ENCODE measurements at places on chromosomes 7 and 10. TPM values are rescaled to one million over a fixed set of nuclear protein-coding genes. Genes with fewer than 3 reads are reported as not detected.

The TRPV5 gene
- total RNA-seq, result not detected

The CRHR2 gene
- total RNA-seq, result 0.07 TPM

The CPN1 gene
- not detected for total RNA-seq

The ACTL6B gene
- not detected for total RNA-seq

The MNX1 gene
- total RNA-seq, result not detected

The MYL7 gene
- total RNA-seq, result not detected

- peak overlapping the region; percentile 22 for H3K4me3 ChIP-seq
- no peaks in the 10 kb centered on the region for H3K36me3 ChIP-seq
- peak; percentile 28 for DNase-seq
- no peak overlapping the region for H3K27ac ChIP-seq
Measured at GRCh38 chr7:156616269-156617202, 24.0 kb upstream of the RNF32 start.

- H3K36me3 ChIP-seq, result peaks cover 75% of the 10 kb centered on the region
- no peak overlapping the region for H3K4me3 ChIP-seq
- H3K4me1 ChIP-seq, result peaks cover 84% of the 10 kb centered on the region
- H3K27ac ChIP-seq, result peak overlapping the region; percentile 79
- DNase-seq, result no peak
Measured at GRCh38 chr10:62000726-62001125, 99.2 kb downstream of the ARID5B start.

- H3K4me1 ChIP-seq, result peaks cover 45% of the 10 kb centered on the region
- peak overlapping the region; percentile 96 for H3K27ac ChIP-seq
- peak overlapping the region; percentile 91 for H3K4me3 ChIP-seq
- no peaks in the 10 kb centered on the region for H3K27me3 ChIP-seq
- H3K36me3 ChIP-seq, result peaks cover 12% of the 10 kb centered on the region
Measured at GRCh38 chr10:14953424-14954000, 384 bp downstream of the DCLRE1C start.

DNA sequence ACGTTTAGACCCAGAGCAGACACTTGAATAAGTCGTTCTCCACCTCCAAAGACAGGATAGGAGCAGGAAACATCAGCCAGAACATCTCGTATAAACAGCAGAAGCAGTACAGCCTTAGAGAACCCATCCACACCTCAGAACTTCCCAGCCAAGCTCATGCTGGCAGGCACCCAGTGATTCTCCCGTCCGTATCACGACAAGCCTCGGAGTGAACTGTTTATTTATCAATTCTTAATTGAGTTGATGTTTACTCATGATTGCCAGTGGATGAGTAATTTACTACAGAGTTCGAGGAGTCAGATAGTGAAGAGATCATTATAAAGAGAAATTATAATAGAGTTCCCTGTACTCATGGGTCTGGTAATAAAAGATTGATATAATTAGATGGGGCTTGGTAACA, 811.5 kb downstream of the LRMDA start:
- DNase-seq, result no peak
- no peaks in the 10 kb centered on the region for H3K36me3 ChIP-seq
- H3K27me3 ChIP-seq, result no peaks in the 10 kb centered on the region
- H3K27ac ChIP-seq, result no peak overlapping the region
- H3K4me3 ChIP-seq, result no peak overlapping the region

- no peaks in the 10 kb centered on the region for H3K4me1 ChIP-seq
- no peak overlapping the region for H3K27ac ChIP-seq
- no peak overlapping the region for H3K4me3 ChIP-seq
- H3K27me3 ChIP-seq, result no peaks in the 10 kb centered on the region
- no peak for DNase-seq
Measured at GRCh38 chr10:56068473-56069263, 292.4 kb downstream of the ZWINT start.

- no peak overlapping the region for H3K27ac ChIP-seq
- DNase-seq, result no peak
- no peaks in the 10 kb centered on the region for H3K27me3 ChIP-seq
- peaks cover 3% of the 10 kb centered on the region for H3K4me1 ChIP-seq
- no peaks in the 10 kb centered on the region for H3K36me3 ChIP-seq
Measured at GRCh38 chr7:50652400-50653125, 87.4 kb upstream of the DDC start.

DNA sequence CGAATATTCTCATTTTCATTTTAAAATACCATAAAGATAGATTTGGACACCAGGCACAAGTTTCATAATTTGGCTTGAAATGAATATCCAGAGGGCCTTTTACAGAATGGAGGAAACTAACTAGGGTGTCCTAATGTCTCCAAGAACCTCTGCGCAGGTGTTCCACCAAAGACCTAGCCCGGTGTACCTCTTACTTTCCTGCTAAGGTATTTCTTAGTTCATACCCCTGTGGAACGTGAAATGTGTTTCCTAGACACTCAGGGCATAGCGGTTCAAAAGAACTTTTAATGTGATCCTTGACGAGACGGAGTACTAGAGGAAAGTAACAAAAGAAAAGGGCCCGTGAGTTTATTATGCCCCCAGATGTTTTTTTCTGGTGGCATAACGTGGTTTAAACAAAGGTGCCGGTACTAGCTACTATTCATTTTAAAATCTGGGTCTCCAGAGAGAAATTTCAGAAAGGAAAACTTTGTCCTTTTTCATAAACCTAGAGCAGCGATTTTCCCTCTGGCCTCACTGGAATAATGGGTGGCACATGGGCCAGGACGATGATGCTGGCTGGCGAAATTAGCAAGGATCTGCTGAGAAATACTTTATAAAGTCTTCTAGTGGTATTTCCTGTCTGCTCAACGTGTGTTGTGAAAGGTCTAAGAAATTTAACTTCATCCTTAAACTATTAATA, 1.4 kb downstream of the APBB1IP start:
- DNase-seq, result no peak
- peak overlapping the region; percentile 93 for H3K4me3 ChIP-seq
- peaks cover 12% of the 10 kb centered on the region for H3K36me3 ChIP-seq
- H3K4me1 ChIP-seq, result peaks cover 63% of the 10 kb centered on the region
- H3K27ac ChIP-seq, result peak overlapping the region; percentile 92

DNA sequence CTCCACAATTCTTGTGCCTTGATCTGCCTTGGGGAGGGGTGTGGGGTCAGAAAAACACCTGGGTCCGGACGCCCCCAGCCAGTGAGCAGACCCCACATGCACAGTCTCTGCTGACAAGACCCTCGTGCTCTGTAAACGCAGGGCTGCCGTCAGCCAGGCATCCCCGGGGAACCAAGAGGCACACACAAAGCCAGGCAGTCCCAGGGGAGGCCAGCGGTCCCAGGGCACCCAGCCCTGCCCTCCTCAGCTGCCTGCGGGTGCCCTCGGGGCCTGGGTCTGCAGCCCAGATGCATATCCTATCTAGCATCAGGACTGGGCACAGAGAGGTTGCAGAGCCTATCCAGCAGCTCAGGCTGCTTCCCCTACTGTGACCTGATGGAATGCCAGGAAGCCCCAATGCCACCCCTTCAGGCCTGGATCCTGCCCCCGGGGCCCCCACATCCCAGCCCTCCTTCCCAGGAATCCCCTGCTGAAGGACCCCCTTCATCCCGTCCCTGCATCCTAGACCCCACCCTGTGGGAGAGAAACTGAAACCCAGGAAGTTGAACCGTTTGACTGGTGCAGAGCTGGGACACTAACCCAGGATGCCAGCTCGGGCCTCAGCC, 92.4 kb downstream of the MICALL2 start:
- no peak overlapping the region for H3K4me3 ChIP-seq
- DNase-seq, result no peak
- H3K27ac ChIP-seq, result no peak overlapping the region

DNA sequence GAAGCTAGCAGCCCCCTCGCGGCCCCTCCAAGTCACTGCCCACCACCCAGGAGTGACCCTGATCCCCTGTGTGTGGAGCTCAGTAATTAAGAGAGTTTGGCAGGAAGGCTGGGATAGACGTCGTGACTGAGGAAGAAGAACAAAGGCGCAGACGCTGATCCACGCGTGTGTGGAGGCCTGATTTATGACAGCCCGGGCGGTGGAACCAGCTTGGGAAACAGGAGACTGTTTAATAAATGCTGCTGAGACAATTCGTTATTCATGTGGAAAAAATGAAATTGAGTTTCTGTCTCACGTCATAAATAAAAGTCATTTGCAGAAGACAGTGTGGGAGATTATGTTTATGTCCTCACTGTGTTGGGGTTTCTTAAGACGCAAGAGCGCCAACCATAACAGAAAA, 130.8 kb downstream of the ELFN1 start:
- DNase-seq, result no peak
- H3K4me3 ChIP-seq, result no peak overlapping the region
- no peak overlapping the region for H3K27ac ChIP-seq
- H3K4me1 ChIP-seq, result no peaks in the 10 kb centered on the region
- peaks cover 4% of the 10 kb centered on the region for H3K27me3 ChIP-seq

GRCh38 chr7:77473229-77474005, 57.3 kb upstream of the GSAP start:
- no peaks in the 10 kb centered on the region for H3K4me1 ChIP-seq
- H3K27ac ChIP-seq, result no peak overlapping the region
- H3K4me3 ChIP-seq, result no peak overlapping the region
- DNase-seq, result no peak

GRCh38 chr10:59006511-59007306, 169.7 kb upstream of the PHYHIPL start:
- H3K36me3 ChIP-seq, result no peaks in the 10 kb centered on the region
- no peaks in the 10 kb centered on the region for H3K27me3 ChIP-seq
- H3K4me1 ChIP-seq, result no peaks in the 10 kb centered on the region
- H3K27ac ChIP-seq, result no peak overlapping the region
- no peak for DNase-seq
- H3K4me3 ChIP-seq, result no peak overlapping the region

GRCh38 chr10:60944058-60944909, at the start of gene RHOBTB1:
Gene RHOBTB1 (minus strand): TSS chr10:60944185. CDS start chr10:60911542, 32,643 bp downstream.
- H3K27me3 ChIP-seq, result peaks cover 55% of the 10 kb centered on the region
- H3K4me1 ChIP-seq, result peaks cover 11% of the 10 kb centered on the region
- no peak within 1 kb of the TSS for H3K27ac ChIP-seq
- H3K36me3 ChIP-seq, result no peaks in the 10 kb centered on the region
- DNase-seq, result peak; percentile 28
- H3K4me3 ChIP-seq, result peak within 1 kb of the TSS; percentile 59

- H3K27me3 ChIP-seq, result no peaks in the 10 kb centered on the region
- no peaks in the 10 kb centered on the region for H3K36me3 ChIP-seq
- no peak overlapping the region for H3K4me3 ChIP-seq
- peak; percentile 79 for DNase-seq
- peak overlapping the region; percentile 86 for H3K27ac ChIP-seq
Measured at GRCh38 chr10:102633287-102633686, 11.0 kb upstream of the TRIM8 start.

GRCh38 chr10:34808801-34809745, 6.0 kb downstream of the PARD3 start:
- peaks cover 46% of the 10 kb centered on the region for H3K27me3 ChIP-seq
- DNase-seq, result no peak
- H3K27ac ChIP-seq, result no peak overlapping the region
- peaks cover 12% of the 10 kb centered on the region for H3K4me1 ChIP-seq
- H3K36me3 ChIP-seq, result no peaks in the 10 kb centered on the region
- no peak overlapping the region for H3K4me3 ChIP-seq

GRCh38 chr7:158596309-158596708, 8.7 kb upstream of the PTPRN2 start:
- H3K4me1 ChIP-seq, result peaks cover 2% of the 10 kb centered on the region
- no peaks in the 10 kb centered on the region for H3K27me3 ChIP-seq
- no peaks in the 10 kb centered on the region for H3K36me3 ChIP-seq
- H3K4me3 ChIP-seq, result no peak overlapping the region
- no peak overlapping the region for H3K27ac ChIP-seq

DNA sequence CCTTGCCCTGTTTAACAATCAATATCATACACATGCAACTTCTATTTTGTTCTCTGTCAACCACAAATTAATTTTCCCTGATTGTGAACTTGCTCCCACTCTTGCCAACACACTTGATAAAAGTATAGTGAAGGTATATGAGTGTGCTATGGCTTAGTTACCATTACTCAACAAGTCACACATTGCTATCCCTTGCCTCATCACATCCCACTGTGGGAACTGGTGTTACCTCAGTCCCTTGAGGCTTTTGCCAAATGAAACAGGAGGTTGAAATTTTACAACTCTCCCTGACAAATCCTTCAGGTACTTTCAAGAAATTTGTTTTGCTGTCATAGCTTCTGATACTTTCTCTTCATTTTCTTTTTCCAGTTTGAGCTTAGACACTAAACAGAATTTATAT, 472.5 kb upstream of the SEMA3D start:
- H3K36me3 ChIP-seq, result no peaks in the 10 kb centered on the region
- no peak overlapping the region for H3K27ac ChIP-seq
- no peak overlapping the region for H3K4me3 ChIP-seq
- no peak for DNase-seq

GRCh38 chr7:121872831-121873288, at the start of gene PTPRZ1:
Gene PTPRZ1 (plus strand): TSS chr7:121873161. CDS start chr7:121873500, 339 bp downstream.
- peaks cover 3% of the 10 kb centered on the region for H3K36me3 ChIP-seq
- H3K27ac ChIP-seq, result no peak within 1 kb of the TSS

- no peak overlapping the region for H3K4me3 ChIP-seq
- no peak for DNase-seq
- H3K36me3 ChIP-seq, result no peaks in the 10 kb centered on the region
- no peaks in the 10 kb centered on the region for H3K27me3 ChIP-seq
- H3K27ac ChIP-seq, result no peak overlapping the region
Measured at GRCh38 chr10:98748298-98748697, 301.6 kb upstream of the HPS1 start.

GRCh38 chr10:116990276-116990800, 14.6 kb downstream of the SHTN1 start:
- no peaks in the 10 kb centered on the region for H3K4me1 ChIP-seq
- H3K36me3 ChIP-seq, result no peaks in the 10 kb centered on the region
- no peak overlapping the region for H3K4me3 ChIP-seq

DNA sequence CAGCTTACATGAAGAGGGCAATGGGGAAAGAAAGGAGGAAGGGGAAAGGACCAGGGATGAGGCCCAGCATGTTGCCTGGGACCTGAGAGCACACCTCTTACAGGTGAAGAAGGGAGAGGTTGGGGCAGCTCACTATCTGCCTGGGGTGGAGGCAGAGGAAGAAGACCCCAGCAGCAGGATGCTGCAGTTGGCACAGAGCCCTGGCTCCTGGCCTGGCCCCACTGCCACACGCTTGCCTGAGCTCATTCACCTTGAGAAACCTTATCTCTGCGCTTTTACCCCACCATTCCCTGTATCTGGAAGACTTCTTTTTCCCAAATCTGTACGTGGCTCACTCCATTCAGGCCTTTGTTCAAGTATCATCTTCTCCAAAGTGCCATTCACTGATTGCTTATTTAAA, 147.8 kb upstream of the TMEM72 start:
- no peaks in the 10 kb centered on the region for H3K36me3 ChIP-seq

DNA sequence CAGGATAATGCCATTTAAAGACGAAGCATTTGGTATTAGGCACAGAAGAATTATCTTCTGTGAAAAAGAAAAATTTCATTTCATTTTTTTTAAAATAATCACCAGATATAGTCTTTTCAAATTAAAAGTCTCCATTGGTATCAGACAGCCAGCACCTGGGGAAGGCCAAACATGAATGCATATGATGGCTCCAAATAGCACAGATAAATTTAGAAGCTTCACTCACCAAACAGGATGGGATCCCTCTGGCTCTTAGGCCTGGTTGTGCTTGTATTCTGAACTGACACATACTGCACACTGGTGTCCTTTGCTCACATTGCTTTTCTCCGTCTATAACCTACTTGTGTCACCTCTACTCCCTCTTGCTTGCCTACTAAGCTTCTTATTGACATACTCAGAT, 169.5 kb upstream of the CHRM2 start:
- H3K27ac ChIP-seq, result no peak overlapping the region
- no peaks in the 10 kb centered on the region for H3K4me1 ChIP-seq
- H3K4me3 ChIP-seq, result no peak overlapping the region

Measured in activated CD4-positive, alpha-beta memory T cell treated with anti-CD3 and anti-CD28 coated beads for 36 hours (primary cell).